Right renal cortex interstitium (tissue), 3 donors: ENCODE measurements at places on chromosomes 16 and 17. TPM values are rescaled to one million over a fixed set of nuclear protein-coding genes. Genes with fewer than 3 reads are reported as not detected.

- DNase-seq = no peak
Observed at GRCh38 chr17:28365487-28365886, 488 bp upstream of the SEBOX start.

DNA sequence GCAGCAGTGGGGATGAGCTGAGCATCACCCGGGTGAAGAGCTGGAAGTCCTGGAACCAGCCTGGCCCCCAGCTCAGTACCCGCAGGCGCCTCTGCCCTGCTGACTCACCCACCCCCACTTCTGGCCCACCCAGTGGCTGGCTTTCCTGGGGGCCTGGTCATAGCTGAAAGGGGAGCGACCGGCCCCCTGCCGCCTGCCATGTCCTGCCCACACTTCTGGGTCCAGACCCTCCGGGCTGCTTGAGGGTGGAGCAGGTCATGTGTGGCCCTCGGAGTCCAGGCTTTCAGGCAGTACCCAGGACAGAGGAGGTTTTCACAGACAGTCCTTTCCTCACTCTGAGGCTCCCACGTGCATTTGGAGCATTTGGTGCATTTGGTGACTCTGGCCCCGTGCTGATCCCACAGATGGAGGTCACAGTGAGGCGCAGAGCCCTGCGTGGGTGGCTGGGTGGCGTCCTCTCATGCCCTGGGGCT, 7.1 kb upstream of the PIEZO1 start:
- no peak for DNase-seq

GRCh38 chr16:67702130-67702529, 17.0 kb downstream of the GFOD2 start:
- DNase-seq = no peak

- DNase-seq = no peak
Observed at GRCh38 chr16:86799367-86799766, 221.0 kb downstream of the FOXL1 start.

- DNase-seq = no peak
Observed at GRCh38 chr17:48198950-48199541, 91.5 kb downstream of the SNX11 start.

GRCh38 chr16:27400751-27401620, 988 bp upstream of the IL21R start:
- no peak for DNase-seq

DNA sequence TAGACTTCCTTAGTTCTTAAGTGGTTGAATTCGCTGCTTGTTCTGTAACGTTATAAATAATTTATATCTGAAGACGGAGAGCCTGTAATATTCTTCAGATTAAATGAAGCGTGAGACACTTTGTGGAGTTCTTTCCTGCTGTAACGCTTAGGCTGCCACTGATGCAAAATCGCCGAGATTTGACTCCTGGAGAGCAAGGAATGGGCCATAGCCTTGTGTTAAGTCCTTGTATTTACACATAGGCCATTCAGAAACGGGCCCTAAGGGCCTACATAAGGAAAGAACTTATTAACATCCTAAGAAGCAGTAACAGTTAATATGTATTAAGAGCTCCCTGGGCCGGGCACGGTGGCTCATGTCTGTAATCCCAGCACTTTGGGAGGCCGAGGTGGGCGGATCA, 936 bp downstream of the EMC6 start:
- no peak for DNase-seq

- DNase-seq = no peak
Observed at GRCh38 chr17:53765609-53766008, 57.1 kb upstream of the KIF2B start.

DNA sequence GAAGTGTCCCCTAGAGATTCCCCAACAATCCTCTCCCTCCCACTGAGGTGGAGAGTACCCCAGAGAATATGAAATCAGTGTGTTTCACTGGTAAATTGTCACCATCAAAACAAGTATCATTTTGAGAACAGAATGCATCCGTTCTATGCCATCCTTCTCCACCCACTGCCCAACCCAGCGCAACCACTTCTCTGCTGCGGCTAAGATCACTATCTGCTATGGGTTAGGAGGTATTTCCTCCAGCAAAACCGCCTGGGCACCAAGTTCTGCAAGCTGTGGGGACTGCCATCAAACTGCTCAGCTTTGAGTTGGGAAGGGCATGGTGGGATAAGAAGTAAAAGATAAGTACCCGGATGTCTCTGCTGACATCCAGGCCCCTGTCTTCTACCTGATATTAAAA, 24.4 kb downstream of the CNTNAP1 start:
- DNase-seq = no peak

DNA sequence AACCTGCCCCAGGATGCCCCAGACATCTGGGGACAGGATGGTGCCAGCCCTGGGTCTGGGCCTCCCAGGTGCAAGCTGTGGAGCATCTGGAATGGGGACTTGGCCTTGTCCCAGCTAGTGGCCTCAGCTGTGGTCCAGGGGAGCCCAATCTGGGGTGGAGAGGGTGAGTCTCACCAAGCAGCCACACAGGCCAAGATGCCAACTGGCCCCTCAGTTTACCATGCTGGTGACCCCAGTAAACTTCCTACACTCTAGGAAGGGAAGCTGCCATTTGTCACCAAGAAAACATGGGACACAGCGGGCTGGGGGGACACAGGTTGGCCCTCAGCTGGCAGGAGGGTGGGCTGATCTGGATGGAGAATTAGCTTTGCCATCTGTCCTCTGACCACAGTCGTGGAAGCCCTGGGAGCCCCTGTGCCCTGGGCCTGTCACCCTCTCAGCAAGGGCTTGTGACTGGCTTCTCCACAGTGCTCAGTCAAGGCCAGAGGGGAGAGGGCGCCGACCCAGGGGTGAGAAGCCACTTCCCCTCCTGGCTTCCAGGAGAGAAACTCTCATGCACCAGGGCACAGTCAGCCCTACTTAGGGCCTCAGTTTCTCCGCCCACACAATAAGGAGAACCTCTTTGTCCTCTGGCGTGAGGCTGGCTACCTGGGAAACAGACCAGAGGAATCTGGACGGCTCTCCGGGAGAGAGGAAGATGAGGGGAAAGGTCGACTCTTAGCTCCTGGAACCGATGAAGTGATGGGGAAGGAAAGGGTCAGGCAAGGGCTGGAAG, 126.4 kb upstream of the SMURF2 start:
- no peak for DNase-seq

DNA sequence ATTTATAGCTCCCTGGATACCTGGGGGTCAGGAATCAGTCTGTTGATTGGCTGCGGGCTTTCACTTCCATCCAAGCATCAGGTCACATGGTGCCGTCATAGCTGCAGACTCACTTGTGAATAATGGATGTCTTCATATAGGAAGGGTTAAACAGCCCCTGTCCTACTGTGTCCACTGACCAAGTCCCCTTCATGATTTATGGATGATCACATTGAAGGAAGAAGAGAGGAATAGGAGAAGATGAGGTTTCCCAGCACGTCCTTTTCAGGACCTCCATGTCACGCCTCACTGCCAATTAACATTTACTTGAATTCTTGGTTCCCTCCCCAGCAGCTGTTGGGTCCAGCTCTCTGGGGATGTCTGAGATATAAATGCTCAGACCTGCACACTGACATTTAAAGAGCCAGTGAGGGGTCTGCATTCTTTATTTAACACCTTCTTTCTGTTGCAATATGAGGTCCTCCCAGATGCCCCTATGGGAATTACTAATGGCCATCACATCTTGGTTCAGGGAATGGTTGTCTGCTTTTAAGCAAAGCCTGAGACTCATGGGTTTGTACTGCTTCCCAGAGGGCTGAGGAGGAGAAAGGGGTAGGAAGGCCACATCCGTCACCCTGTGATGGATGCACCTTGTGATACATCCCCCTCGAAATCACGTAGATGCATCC, 230.6 kb upstream of the HSBP1 start:
- DNase-seq = peak; percentile 29

DNA sequence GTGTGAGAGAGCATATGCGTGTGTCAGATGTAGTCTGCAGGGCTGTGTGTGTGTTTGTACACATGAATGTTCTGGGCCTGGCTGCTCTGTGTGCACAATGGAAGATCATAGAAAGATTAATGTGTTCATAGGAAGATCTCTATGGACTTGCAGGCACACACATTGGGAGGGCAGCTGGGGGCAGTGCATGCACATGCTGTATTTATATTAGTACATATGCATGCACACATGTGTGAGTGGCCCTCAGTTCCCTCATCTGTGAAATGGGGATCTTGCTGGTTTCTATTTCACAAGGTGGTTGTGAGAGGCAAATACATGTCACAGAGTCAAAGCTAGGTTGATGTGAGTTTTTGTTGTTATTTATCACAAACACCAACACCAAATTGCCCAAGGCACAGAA, 2.1 kb downstream of the CA7 start:
- no peak for DNase-seq

DNA sequence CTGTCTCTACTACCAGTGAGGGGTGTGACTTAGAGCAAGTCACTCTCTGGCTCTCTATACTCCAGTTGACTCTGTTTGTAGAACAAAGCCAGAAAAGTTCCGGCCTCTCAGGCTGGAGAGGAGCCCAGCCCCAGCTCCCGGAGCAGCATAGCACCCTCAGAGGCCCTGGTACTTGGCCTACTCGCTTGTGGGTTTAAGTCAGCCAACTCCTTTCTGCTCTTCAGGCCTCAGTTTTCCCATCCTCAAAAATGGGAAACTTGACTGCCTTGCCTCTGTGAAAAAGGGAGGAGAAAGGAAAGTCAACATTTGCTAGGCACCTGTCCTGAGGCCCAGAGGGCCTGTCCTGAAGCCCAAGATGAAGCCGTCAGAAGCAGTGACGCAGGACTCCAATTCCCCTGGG, 1.1 kb downstream of the CHST6 start:
- no peak for DNase-seq

GRCh38 chr16:27355610-27356009, 41.8 kb downstream of the IL4R start:
- no peak for DNase-seq

GRCh38 chr17:45108051-45108450, 24.3 kb downstream of the PLCD3 start:
- DNase-seq = no peak

GRCh38 chr17:29256735-29257466, 10.2 kb downstream of the CRYBA1 start:
- DNase-seq = no peak

- DNase-seq = no peak
Observed at GRCh38 chr17:2847381-2848333, 51.4 kb downstream of the RAP1GAP2 start.

DNA sequence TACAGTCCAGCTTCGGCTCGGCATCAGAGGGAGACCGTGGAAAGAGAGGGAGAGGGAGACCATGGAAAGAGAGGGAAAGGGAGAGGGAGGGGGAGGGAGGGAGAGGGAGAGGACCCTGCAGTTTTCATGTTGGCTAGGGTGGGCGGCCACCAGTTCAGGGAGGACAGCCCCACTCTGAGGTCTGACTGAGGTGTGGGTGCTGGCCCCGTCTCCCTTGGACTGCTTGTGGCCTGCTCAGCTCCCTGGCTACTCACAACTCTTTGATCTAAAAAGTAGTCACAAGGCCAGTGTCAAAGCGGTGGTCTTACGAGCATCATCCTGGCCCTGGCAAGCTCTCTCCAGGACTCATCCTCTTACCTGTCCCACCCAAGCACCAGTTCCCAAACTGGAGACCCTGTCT, 9.4 kb downstream of the COX4I1 start:
- DNase-seq = no peak

- no peak for DNase-seq
Observed at GRCh38 chr17:40177275-40177874, at the start of gene RAPGEFL1. RAPGEFL1 (plus strand) TSS chr17:40177470; CDS start chr17:40177862, 392 bp downstream.

- DNase-seq = no peak
Observed at GRCh38 chr17:76359375-76359774, 5.7 kb upstream of the PRPSAP1 start.

- no peak for DNase-seq
Observed at GRCh38 chr16:80176114-80176513, 364.7 kb upstream of the DYNLRB2 start.

GRCh38 chr16:3187798-3188674, at the start of gene OR1F1:
OR1F1 (plus strand) TSS chr16:3188204.
- no peak for DNase-seq

- no peak for DNase-seq
Observed at GRCh38 chr17:60823515-60823914, 145.9 kb downstream of the BCAS3 start.

DNA sequence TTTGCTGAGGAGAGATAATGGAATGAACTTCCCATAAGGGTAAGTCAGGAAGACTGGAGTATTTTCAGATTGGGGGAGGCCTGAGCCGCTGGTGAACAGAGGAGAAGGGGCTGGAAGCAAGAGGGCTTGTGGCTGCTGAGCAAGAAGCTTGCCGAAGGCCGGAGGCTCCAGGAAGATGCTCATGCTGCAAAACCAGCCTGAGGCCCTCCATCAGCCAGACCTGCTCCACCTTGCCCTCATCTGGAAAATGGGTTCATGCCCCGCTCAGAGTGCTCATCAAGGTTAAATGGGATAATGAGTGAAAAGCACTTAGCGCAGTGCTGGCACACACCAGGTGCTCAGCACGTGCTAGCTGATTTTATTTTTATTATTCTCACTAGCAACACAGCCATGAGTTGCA, 5.5 kb upstream of the ASGR1 start:
- no peak for DNase-seq

DNA sequence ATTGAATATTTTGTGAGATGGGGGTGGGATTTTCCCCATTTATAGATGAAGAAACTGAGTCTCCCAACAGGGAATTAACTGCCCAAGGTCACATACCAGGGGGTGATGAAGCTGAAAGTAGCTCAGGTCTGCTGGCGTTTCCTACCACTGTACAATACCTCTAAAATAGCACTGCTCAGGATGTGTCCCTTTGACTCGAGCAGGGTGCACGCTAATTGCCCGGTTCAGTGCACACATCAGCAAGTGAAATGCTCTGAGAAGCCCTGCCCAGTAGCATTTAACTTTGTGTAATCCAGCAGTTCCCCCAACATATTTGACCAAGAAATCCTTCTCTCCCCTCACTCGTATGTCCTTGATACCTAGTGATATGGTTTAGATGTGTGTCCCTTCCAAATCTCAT, 50.1 kb upstream of the DDX52 start:
- no peak for DNase-seq

Gene B4GALNT2
- 1.9 TPM for polyA plus RNA-seq

Gene TPSG1
- polyA plus RNA-seq = 0.54 TPM

Gene LRRC45
- polyA plus RNA-seq = 11.0 TPM

Gene CLEC19A
- polyA plus RNA-seq = 0.11 TPM

Gene XYLT1
- polyA plus RNA-seq = 7.4 TPM

Gene KRTAP2-1
- not detected for polyA plus RNA-seq

Gene TBC1D3I
- polyA plus RNA-seq = not detected

Gene AATK
- polyA plus RNA-seq = 3.1 TPM

Gene TEX19
- not detected for polyA plus RNA-seq

Gene JUP
- polyA plus RNA-seq = 178 TPM

Gene SLC35G6
- 0.10 TPM for polyA plus RNA-seq

Gene MTMR4
- 47.2 TPM for polyA plus RNA-seq
